ENCODE measurements at places on chromosomes 4 and X. TPM values are rescaled to one million over a fixed set of nuclear protein-coding genes. Genes with fewer than 3 reads are reported as not detected.
A peak's percentile ranks its signal among the peaks of the same experiment; 100 is the strongest.

- no peak overlapping the region for H3K27ac ChIP-seq
- H3K27me3 ChIP-seq: no peaks in the 10 kb centered on the region
- DNase-seq: no peak
- no peaks in the 10 kb centered on the region for H3K36me3 ChIP-seq
- H3K4me1 ChIP-seq: no peaks in the 10 kb centered on the region
- no peak overlapping the region for H3K4me3 ChIP-seq
Observed at GRCh38 chr4:154361450-154361849, 130.1 kb downstream of the DCHS2 start.

- DNase-seq: no peak
- peaks cover 32% of the 10 kb centered on the region for H3K36me3 ChIP-seq
- H3K27ac ChIP-seq: peak overlapping the region; percentile 74
- H3K27me3 ChIP-seq: no peaks in the 10 kb centered on the region
- no peaks in the 10 kb centered on the region for H3K4me1 ChIP-seq
- H3K4me3 ChIP-seq: no peak overlapping the region
Observed at GRCh38 chrX:55006827-55007621, 6.9 kb downstream of the APEX2 start.

GRCh38 chr4:157895205-157895604, 277.6 kb downstream of the GASK1B start:
- no peaks in the 10 kb centered on the region for H3K36me3 ChIP-seq
- H3K27me3 ChIP-seq: no peaks in the 10 kb centered on the region
- no peaks in the 10 kb centered on the region for H3K4me1 ChIP-seq
- H3K4me3 ChIP-seq: no peak overlapping the region
- DNase-seq: no peak
- H3K27ac ChIP-seq: no peak overlapping the region

GRCh38 chr4:10129196-10130177, 12.9 kb upstream of the WDR1 start:
- H3K27ac ChIP-seq: no peak overlapping the region
- DNase-seq: no peak
- no peaks in the 10 kb centered on the region for H3K4me1 ChIP-seq
- H3K27me3 ChIP-seq: no peaks in the 10 kb centered on the region

DNA sequence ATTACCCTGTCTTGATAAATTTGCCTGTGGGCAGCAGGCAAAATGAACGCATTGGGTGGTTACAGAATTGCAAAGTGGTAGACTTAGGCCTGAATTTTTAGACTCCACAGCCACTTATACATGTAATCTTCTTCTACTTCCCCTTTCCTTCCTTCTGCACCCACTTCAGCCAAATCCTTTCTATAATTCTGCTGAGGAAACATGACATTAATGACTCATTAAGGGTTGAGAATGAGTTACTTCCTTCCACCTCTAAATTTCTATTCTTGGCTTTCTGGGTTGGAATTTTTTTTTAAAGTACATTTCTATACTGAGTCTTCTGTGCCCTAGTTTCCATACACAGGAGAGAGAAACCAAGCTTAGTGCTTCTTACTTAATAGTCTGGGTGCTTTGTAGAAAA, 10.1 kb downstream of the PAPSS1 start:
- H3K36me3 ChIP-seq: no peaks in the 10 kb centered on the region
- H3K4me3 ChIP-seq: no peak overlapping the region
- H3K27ac ChIP-seq: no peak overlapping the region
- no peaks in the 10 kb centered on the region for H3K4me1 ChIP-seq

- no peak overlapping the region for H3K27ac ChIP-seq
- no peak for DNase-seq
- H3K4me3 ChIP-seq: no peak overlapping the region
- no peaks in the 10 kb centered on the region for H3K36me3 ChIP-seq
- H3K27me3 ChIP-seq: no peaks in the 10 kb centered on the region
- peaks cover 30% of the 10 kb centered on the region for H3K4me1 ChIP-seq
Observed at GRCh38 chr4:140070973-140071372, 83.0 kb downstream of the MAML3 start.

DNA sequence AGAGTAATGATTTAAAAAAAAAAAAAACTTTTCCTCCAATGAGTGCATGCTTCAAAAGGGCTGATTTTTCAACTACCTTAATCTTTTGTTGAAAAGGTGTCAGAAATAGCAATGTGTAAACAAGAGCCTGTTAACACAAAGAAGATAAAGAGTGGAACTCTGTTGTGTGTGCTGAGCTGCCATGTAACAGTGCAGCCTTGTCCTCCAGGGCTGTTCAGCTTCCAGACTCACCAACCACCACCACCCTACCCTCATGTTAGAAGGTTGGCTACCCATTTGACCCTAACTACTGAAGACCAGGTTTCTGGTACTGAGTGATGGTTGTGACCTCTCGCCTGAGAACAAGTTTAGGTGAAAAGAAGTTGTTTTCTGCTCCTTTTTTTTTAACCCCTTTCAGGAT, 222.8 kb upstream of the TEX13C start:
- H3K36me3 ChIP-seq: no peaks in the 10 kb centered on the region
- DNase-seq: no peak
- no peaks in the 10 kb centered on the region for H3K4me1 ChIP-seq
- H3K27ac ChIP-seq: no peak overlapping the region
- no peaks in the 10 kb centered on the region for H3K27me3 ChIP-seq

GRCh38 chrX:21056622-21057021, 317.6 kb upstream of the CNKSR2 start:
- H3K4me3 ChIP-seq: no peak overlapping the region
- no peak for DNase-seq
- no peaks in the 10 kb centered on the region for H3K27me3 ChIP-seq
- no peak overlapping the region for H3K27ac ChIP-seq
- no peaks in the 10 kb centered on the region for H3K4me1 ChIP-seq

DNA sequence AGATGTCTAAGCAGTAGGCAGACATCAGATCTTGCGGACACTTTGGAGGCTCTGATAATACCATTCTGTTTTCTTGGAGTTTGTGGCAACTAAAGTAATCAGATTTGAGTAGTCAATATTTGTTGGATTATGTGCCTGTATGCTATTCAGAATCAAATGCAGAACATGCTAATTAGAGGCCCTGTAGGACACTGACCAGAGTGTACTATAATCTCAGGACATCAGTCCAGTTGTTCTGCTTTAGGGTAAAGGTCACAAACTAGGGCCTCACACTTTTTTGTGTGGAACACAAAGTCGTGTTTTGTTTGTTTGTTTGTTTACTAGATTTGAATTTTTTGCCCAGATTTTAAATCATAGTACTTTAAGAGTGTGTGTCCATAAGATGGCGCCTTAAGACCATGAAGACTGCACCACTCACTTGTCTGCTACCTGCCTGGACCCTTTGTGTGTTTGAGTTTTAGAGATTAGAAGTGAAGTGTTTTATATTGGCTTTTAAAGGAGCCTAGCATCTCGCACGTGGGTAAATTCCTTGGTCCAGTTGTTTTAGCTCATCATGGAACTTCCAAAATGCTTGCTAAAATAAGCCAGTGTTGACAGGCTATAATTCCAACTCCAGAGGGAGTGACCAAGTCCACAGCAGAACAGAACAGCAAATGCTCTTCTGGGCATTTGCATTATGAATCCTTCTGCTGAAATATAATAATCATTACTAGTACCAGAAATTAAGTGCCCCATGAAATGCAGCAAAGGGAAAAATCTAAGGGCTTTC, 34.7 kb downstream of the IL13RA1 start:
- no peak overlapping the region for H3K4me3 ChIP-seq
- H3K27ac ChIP-seq: no peak overlapping the region
- no peak for DNase-seq
- H3K27me3 ChIP-seq: no peaks in the 10 kb centered on the region

DNA sequence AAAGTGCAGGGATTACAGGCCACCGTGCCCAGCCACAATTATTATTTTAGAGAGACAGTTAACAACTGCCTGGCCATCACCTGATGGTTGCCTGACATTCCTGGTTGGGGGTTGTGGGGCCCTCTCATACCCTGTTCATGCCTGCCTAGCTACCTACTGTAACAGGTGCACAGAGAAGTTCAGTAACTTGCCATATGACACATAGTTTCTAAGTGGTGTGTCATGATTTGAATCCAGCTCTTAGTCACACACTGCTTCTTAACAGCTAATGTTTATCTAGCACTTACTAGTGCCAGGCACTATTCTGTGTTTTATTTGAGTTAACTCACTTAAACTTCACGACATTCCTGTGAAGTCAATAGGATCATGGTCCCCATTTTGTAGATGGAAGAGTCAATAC, 122.7 kb upstream of the JADE1 start:
- no peaks in the 10 kb centered on the region for H3K27me3 ChIP-seq
- H3K36me3 ChIP-seq: no peaks in the 10 kb centered on the region
- no peak overlapping the region for H3K27ac ChIP-seq
- H3K4me1 ChIP-seq: peaks cover 4% of the 10 kb centered on the region

GRCh38 chrX:9995855-9996339, 28.7 kb downstream of the CLDN34 start:
- no peaks in the 10 kb centered on the region for H3K27me3 ChIP-seq
- H3K27ac ChIP-seq: no peak overlapping the region
- no peaks in the 10 kb centered on the region for H3K36me3 ChIP-seq
- no peaks in the 10 kb centered on the region for H3K4me1 ChIP-seq

- H3K27ac ChIP-seq: no peak overlapping the region
- no peaks in the 10 kb centered on the region for H3K36me3 ChIP-seq
- DNase-seq: no peak
- H3K4me3 ChIP-seq: no peak overlapping the region
Observed at GRCh38 chrX:141405853-141406492, 163.7 kb upstream of the SPANXC start.

DNA sequence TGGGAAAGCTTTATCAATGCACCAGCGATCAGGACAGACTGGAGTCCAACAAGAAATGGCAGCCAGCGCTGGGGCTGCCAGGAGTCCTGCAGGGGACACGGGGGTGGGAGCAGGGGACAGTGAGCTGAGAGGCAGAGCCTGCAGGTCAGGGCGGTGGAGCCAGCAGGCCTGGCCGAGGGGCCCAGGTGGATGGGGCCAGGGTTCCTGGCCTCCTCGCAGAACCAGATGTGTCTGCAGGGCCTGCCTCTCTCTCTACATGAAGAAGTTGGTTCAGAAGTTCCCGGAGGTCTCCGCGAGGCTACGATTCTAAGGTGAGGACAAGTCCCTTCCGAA, 63.6 kb downstream of the CPZ start:
- no peak overlapping the region for H3K4me3 ChIP-seq
- no peak overlapping the region for H3K27ac ChIP-seq
- no peak for DNase-seq
- no peaks in the 10 kb centered on the region for H3K4me1 ChIP-seq
- H3K27me3 ChIP-seq: peaks cover 8% of the 10 kb centered on the region

DNA sequence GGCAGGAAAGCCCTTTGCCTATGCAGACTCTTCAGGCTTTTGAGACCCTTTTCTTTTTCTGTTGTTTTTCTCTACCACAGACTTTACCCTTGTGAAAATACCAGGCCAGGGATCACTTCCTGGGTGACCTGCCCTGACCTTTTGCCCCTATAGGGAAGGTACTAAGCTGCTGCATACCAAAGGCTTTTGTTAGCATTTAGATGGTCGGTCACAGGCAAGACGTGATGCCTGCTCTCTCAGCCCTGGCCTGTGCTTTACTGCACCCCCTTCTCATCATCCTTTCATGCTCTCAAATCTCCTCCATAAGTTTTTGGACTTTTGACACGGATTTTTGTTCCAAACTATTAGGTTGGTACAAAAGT, 98.2 kb downstream of the ARHGAP10 start:
- H3K4me1 ChIP-seq: peaks cover 82% of the 10 kb centered on the region
- H3K27ac ChIP-seq: peak overlapping the region; percentile 83
- DNase-seq: no peak
- H3K36me3 ChIP-seq: no peaks in the 10 kb centered on the region
- H3K4me3 ChIP-seq: no peak overlapping the region

DNA sequence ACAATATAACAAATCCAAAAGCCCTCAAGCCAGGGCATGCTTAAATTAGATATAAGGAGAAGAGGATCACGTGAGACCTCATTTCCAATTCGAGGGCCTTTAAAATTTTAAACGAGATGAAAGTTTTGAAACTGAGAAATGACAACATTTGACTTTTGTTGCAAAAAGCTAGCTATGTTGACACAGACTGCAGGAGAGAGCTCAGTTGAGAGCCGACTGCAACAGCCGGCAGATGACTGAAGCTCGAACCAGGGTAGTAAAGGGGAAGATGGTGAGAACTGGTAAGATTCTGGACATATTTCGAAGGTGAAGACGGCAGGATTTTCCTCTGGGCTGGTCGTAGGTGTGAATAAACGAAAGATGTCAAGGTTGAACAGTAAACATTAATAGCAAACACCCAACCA, 773 bp downstream of the PRMT9 start:
- H3K36me3 ChIP-seq: no peaks in the 10 kb centered on the region
- H3K27me3 ChIP-seq: no peaks in the 10 kb centered on the region
- DNase-seq: no peak
- H3K27ac ChIP-seq: peak overlapping the region; percentile 91
- H3K4me1 ChIP-seq: peaks cover 16% of the 10 kb centered on the region

- DNase-seq: peak; percentile 58
- H3K4me1 ChIP-seq: peaks cover 6% of the 10 kb centered on the region
- H3K36me3 ChIP-seq: no peaks in the 10 kb centered on the region
- no peak overlapping the region for H3K4me3 ChIP-seq
Observed at GRCh38 chr4:121462660-121463261, 81.9 kb upstream of the QRFPR start.

GRCh38 chrX:26373829-26374228, 157.9 kb downstream of the MAGEB5 start:
- no peak overlapping the region for H3K4me3 ChIP-seq
- no peaks in the 10 kb centered on the region for H3K36me3 ChIP-seq
- no peaks in the 10 kb centered on the region for H3K4me1 ChIP-seq
- no peak overlapping the region for H3K27ac ChIP-seq
- no peaks in the 10 kb centered on the region for H3K27me3 ChIP-seq

GRCh38 chr4:180674619-180675358, 1568.4 kb upstream of the TENM3 start:
- no peaks in the 10 kb centered on the region for H3K4me1 ChIP-seq
- H3K27me3 ChIP-seq: no peaks in the 10 kb centered on the region
- no peaks in the 10 kb centered on the region for H3K36me3 ChIP-seq
- no peak overlapping the region for H3K27ac ChIP-seq
- no peak overlapping the region for H3K4me3 ChIP-seq

- H3K27me3 ChIP-seq: no peaks in the 10 kb centered on the region
- H3K4me3 ChIP-seq: no peak overlapping the region
Observed at GRCh38 chrX:133857640-133858269, 127.6 kb downstream of the GPC3 start.

GRCh38 chr4:39039108-39039507, 6.9 kb upstream of the TMEM156 start:
- no peak for DNase-seq
- no peaks in the 10 kb centered on the region for H3K36me3 ChIP-seq
- no peak overlapping the region for H3K27ac ChIP-seq
- H3K4me1 ChIP-seq: peaks cover 12% of the 10 kb centered on the region
- no peak overlapping the region for H3K4me3 ChIP-seq
- no peaks in the 10 kb centered on the region for H3K27me3 ChIP-seq

- no peaks in the 10 kb centered on the region for H3K4me1 ChIP-seq
- H3K36me3 ChIP-seq: peaks cover 49% of the 10 kb centered on the region
- no peaks in the 10 kb centered on the region for H3K27me3 ChIP-seq
Observed at GRCh38 chrX:75061701-75062100, 94.4 kb downstream of the ABCB7 start.

- H3K27ac ChIP-seq: no peak overlapping the region
- DNase-seq: no peak
- no peaks in the 10 kb centered on the region for H3K36me3 ChIP-seq
Observed at GRCh38 chr4:60366661-60367060, 833.5 kb upstream of the ADGRL3 start.

Gene PUDP
- total RNA-seq: 25.0 TPM

Gene RHOXF2
- not detected for total RNA-seq

Gene LDB2
- total RNA-seq: 17.6 TPM

Gene UGT8
- not detected for total RNA-seq

Gene SLC6A14
- total RNA-seq: not detected

Gene ODAPH
- total RNA-seq: not detected

Gene ZIC3
- not detected for total RNA-seq

Gene MAGEB1
- total RNA-seq: not detected

Gene PIN4
- 10.0 TPM for total RNA-seq

Gene BBS12
- 11.9 TPM for total RNA-seq
